Activated T-cell treated with anti-CD3 and anti-CD28 coated beads, Interleukin-2, amount 50 U/mL, for 1 hour (primary cell): ENCODE measurements at places on chromosomes 13 and 19.

- no peak for DNase-seq
Measured at GRCh38 chr13:27644302-27644701, 22.6 kb downstream of the POLR1D start.

- DNase-seq: no peak
Measured at GRCh38 chr13:52001120-52001731, 10.0 kb downstream of the ATP7B start.

DNA sequence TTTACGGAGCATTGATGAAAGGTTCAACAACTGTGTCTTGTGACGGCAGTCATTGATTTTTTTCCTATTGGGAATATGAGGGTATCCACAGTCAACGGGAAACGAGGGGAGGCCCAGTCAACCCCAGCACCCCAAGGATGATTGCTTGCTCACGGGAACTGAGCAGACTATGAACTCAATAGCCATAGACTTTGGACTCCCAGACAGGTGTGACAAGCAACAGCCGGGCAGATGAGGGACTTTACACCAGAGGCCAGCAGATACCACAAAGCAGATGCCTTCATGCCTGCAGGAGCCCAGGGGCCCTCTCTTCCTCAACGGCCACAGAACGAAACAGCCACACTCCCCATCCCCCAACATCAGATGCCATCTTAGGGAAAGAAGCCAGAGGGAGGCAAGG lies 80.3 kb upstream of the FLT1 start:
- DNase-seq: no peak

- DNase-seq: peak; percentile 71
Measured at GRCh38 chr19:14383661-14384555, 2.7 kb downstream of the ADGRE5 start.

GRCh38 chr13:24038841-24039330 lies 121.6 kb upstream of the SPATA13 start:
- DNase-seq: no peak

DNA sequence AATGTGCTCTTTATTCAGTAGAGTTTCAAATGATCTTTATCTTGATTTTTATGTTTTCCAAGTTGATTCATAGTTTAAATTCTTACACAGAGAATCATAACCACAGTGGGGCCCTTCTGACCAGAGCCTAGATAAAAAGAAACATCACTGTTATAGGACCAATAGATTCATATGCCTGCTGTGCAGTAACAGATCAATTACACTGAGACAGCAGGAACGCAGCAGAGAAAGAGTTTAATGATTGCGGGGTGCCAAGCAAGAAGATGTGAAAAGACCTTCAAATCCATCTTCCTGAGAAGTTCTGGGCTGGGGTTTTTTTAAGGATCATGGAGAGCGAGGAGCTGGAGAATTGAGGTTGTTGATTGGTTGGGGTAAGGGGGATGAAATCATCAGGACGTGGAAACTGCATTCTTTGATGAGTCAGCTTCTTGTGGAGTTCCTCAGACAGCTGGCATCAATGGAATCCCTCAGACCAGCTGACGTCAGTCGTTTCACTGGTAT lies 346.6 kb downstream of the TBC1D4 start:
- no peak for DNase-seq
